Breast epithelium (tissue), 4 donors: ENCODE measurements at places on chromosomes 16 and 17. TPM values are rescaled to one million over a fixed set of nuclear protein-coding genes. Genes with fewer than 3 reads are reported as not detected.

- no peaks in the 10 kb centered on the region for H3K4me1 ChIP-seq
- no peaks in the 10 kb centered on the region for H3K36me3 ChIP-seq
- H3K4me3 ChIP-seq, result no peak overlapping the region
- no peak for DNase-seq
Observed at GRCh38 chr16:48963901-48964615, 317.6 kb downstream of the CBLN1 start.

DNA sequence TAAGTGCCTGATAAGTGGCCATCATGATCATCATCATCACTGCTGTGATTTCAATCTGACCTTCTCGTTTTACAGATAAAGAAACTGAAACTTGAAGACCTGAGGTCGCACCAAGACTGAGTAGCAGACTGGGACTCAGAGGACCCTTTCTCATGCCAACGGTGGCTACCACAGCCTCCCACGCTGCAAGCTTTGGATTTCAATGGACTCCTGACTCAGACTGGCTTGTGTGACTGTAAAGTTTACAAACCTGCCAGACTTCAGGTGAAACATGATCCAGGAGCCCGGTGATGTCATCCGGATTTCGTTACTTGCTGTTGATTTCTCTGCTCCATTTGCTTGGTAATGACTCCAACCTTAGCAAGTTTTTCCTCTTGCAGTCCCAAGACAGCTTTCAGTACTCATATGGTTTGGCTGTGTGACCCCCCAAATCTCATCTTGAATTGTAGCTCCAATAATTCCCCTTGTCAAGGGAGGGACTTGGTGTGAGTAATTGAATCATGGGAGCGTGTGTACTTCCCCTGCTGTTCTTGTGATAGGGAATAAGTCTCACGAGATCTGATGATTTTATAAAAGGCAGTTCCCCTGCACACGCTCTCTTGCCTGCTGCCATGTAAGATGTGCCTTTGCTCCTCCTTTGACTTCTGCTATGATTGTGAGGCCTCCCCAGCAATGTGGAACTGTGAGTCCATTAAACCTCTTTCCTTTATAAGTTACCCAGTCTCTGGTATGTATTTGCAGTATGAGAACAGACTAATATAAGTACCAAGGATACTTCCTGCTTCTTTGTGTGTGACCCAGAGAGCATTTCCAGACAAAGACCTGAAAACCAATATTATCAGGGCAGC is 26.7 kb upstream of the IRX6 start:
- H3K27ac ChIP-seq, result no peak overlapping the region
- H3K4me1 ChIP-seq, result no peaks in the 10 kb centered on the region
- no peak for DNase-seq
- peaks cover 4% of the 10 kb centered on the region for H3K27me3 ChIP-seq
- no peaks in the 10 kb centered on the region for H3K36me3 ChIP-seq
- H3K4me3 ChIP-seq, result no peak overlapping the region

GRCh38 chr16:89736554-89736953 is 15.2 kb downstream of the ZNF276 start:
- no peak overlapping the region for H3K4me3 ChIP-seq
- no peak for DNase-seq
- H3K36me3 ChIP-seq, result peaks cover 21% of the 10 kb centered on the region
- H3K27ac ChIP-seq, result no peak overlapping the region
- H3K27me3 ChIP-seq, result no peaks in the 10 kb centered on the region

GRCh38 chr16:10965440-10966061 is 21.2 kb downstream of the CLEC16A start:
- no peak overlapping the region for H3K4me3 ChIP-seq
- H3K27me3 ChIP-seq, result no peaks in the 10 kb centered on the region
- H3K27ac ChIP-seq, result no peak overlapping the region
- H3K36me3 ChIP-seq, result no peaks in the 10 kb centered on the region

GRCh38 chr16:17474572-17474971 is 3.8 kb upstream of the XYLT1 start:
- no peaks in the 10 kb centered on the region for H3K4me1 ChIP-seq
- no peak for DNase-seq
- H3K36me3 ChIP-seq, result no peaks in the 10 kb centered on the region
- no peak overlapping the region for H3K4me3 ChIP-seq
- no peak overlapping the region for H3K27ac ChIP-seq
- no peaks in the 10 kb centered on the region for H3K27me3 ChIP-seq

DNA sequence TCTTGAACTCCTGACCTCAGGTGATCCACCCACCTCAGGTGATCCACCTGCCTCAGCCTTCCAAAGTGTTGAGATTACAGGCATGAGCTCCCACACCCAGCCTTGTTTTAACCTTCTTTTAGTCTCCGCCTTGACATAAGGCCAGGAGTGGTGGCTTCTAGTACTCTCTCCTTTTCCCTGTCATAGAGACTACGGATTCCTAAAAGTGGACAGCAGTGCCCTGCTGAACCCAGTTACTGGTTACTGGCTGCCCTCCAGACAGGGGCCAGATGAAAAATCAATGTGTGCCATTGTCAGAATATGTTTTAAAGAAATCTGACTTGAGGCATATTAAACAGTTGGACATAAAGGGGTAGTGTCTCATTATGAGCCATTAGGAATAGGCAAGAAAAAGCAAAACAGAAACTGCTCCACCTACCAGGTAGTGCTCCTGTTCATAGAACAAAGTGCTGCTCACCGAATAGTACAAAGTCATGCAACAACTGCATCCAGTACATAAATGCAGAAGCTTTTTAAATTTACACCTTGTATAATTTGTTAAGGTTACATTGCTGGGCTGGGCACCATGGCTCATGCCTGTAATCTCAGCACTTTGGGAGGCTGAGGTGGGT is 32.1 kb downstream of the TRIM25 start:
- no peaks in the 10 kb centered on the region for H3K27me3 ChIP-seq
- H3K36me3 ChIP-seq, result no peaks in the 10 kb centered on the region
- no peak overlapping the region for H3K27ac ChIP-seq
- no peak overlapping the region for H3K4me3 ChIP-seq
- DNase-seq, result no peak
- H3K4me1 ChIP-seq, result no peaks in the 10 kb centered on the region

DNA sequence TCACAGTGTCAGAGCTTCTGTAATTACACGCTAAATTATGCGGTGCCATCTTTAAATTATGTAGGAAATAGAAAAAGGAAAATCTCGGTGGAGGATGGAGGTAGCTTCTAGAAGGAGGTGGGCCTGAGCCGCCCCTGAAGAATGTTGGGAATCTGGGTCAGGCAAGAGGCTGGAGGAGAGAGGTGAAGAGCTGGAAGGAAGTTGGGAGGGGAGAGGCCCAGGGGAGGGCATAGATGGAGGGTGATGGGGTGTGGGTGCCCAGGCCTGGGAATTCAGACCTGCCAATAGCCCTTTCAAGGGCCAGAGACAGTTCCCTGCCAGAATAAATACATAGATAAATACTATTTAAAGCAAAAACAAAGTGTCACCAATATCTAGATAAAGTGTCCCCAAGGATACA is 415.0 kb upstream of the HSBP1 start:
- DNase-seq, result no peak
- no peaks in the 10 kb centered on the region for H3K36me3 ChIP-seq
- no peaks in the 10 kb centered on the region for H3K4me1 ChIP-seq
- H3K4me3 ChIP-seq, result no peak overlapping the region

GRCh38 chr17:14143688-14144087 is 74.4 kb downstream of the COX10 start:
- H3K36me3 ChIP-seq, result no peaks in the 10 kb centered on the region
- DNase-seq, result no peak
- H3K27ac ChIP-seq, result no peak overlapping the region
- no peaks in the 10 kb centered on the region for H3K27me3 ChIP-seq
- H3K4me3 ChIP-seq, result no peak overlapping the region

- H3K27ac ChIP-seq, result peak overlapping the region; percentile 86
- H3K4me3 ChIP-seq, result peak overlapping the region; percentile 90
- no peak for DNase-seq
- peaks cover 10% of the 10 kb centered on the region for H3K4me1 ChIP-seq
- no peaks in the 10 kb centered on the region for H3K27me3 ChIP-seq
- H3K36me3 ChIP-seq, result no peaks in the 10 kb centered on the region
Observed at GRCh38 chr16:29926711-29927052, 656 bp upstream of the KCTD13 start.

DNA sequence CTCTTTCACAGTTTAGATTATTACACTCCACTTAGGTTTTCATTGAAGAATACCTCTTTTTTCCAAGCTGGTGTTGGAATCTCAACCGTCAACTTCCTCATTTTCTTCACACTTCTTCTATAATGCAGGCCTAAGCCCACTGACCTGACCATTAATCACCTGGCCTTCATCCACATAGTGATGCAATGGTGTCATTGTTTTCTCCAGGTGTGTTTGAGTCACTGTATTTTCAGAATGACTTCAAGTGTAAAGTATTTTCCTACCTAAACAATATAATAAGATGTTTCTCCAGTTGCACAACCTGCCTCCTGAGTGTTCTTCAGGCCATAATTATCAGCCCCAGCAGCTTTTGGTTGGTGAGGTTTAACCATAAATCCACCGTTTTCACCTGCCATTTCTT is 1675.1 kb downstream of the TP53TG3F start:
- H3K4me1 ChIP-seq, result no peaks in the 10 kb centered on the region
- no peak for DNase-seq
- no peak overlapping the region for H3K4me3 ChIP-seq
- H3K27ac ChIP-seq, result no peak overlapping the region

DNA sequence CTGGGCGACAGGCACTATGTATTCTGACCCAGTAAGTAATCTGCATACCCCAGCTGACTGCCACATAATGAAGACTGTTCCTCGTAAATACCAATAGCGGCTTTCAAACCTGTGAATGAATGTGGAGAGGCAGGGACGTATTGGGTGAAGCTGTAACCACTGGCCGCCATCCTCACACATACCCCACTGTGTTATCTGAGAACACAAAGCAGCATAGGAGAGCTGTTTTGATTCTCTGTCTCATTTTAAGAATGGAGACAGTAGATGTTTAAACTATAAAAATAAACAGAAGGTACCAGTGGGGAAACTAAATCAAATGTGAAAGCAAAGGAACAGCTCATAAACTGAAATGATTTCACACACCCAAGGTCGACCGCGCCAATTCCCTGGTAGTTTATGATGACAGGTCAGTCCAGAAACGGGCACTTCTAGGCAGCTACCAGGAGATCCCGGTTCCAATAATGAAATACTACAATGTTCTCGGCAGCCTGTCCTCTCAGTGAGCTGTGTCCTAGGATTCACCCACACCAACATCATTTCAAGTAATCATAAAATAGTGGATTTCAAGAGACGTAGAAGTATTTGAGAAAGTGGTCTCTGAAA is 109.7 kb downstream of the ADCY9 start:
- H3K27me3 ChIP-seq, result no peaks in the 10 kb centered on the region
- H3K4me3 ChIP-seq, result no peak overlapping the region
- no peak overlapping the region for H3K27ac ChIP-seq

DNA sequence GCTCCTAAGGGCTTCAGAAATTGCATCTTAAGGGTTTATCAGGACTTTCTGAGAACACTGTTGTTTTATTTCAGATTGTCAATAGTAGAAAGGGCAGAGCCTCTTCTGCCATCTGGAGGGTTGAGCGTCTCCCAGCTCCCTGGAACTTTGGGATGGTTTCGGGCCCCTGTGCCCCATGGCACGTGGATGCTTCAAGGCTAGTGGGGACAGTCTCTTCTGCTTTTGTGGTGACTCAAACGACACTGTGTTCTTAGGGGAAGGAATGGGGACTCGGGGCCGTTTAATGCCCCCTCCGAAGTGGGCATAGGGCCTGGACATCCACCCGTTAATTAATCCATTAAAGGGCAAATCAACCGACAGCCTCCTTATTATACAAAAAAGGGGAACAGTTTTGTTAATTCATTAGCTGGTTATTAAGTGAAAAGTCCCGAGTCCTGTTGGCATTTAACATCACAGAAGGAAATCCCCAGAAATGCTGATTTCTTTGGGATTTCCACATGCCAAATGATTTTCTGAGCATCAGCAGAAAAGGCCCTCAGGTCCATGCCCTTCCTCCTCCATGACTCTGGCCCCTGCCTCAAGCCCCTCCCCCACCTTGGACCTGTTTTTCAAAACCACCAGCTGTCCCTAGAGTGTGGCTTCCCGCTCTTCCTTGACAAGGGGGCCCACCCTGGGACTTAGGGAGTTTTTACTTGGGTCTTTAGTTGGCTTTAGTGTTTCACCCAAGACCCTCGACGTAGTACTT is 68.7 kb downstream of the ARSG start:
- H3K27ac ChIP-seq, result no peak overlapping the region
- no peaks in the 10 kb centered on the region for H3K4me1 ChIP-seq
- H3K36me3 ChIP-seq, result no peaks in the 10 kb centered on the region
- H3K4me3 ChIP-seq, result no peak overlapping the region
- no peak for DNase-seq

DNA sequence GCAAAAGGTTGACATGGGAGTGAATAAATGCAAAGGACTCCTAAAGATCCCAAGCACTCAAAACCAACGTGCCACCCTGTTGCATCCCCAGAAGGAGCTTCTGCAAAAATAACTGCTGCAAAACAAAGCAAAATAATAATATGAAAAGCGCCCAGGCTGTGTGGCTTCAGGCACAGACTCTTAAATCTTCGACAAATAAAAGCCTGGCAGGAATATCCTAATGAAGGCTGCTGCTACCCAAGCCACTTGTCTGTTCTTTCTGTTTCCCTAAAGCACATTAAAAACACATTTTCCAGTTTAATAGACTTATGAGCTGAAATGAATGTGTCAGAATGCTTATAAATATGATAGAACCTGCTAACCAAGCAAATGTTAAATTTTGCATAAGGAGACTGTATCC is 154.0 kb downstream of the SLC39A11 start:
- H3K27me3 ChIP-seq, result no peaks in the 10 kb centered on the region
- no peaks in the 10 kb centered on the region for H3K36me3 ChIP-seq
- no peak overlapping the region for H3K4me3 ChIP-seq
- no peak for DNase-seq
- H3K27ac ChIP-seq, result no peak overlapping the region

GRCh38 chr16:81863630-81864352 is 84.7 kb downstream of the PLCG2 start:
- H3K36me3 ChIP-seq, result no peaks in the 10 kb centered on the region
- no peaks in the 10 kb centered on the region for H3K4me1 ChIP-seq
- no peak for DNase-seq
- H3K27me3 ChIP-seq, result no peaks in the 10 kb centered on the region

GRCh38 chr17:79322211-79323123 is 247.8 kb downstream of the ENGASE start:
- H3K27ac ChIP-seq, result no peak overlapping the region
- no peak for DNase-seq
- H3K27me3 ChIP-seq, result peaks cover 75% of the 10 kb centered on the region
- no peaks in the 10 kb centered on the region for H3K4me1 ChIP-seq
- no peaks in the 10 kb centered on the region for H3K36me3 ChIP-seq
- no peak overlapping the region for H3K4me3 ChIP-seq

DNA sequence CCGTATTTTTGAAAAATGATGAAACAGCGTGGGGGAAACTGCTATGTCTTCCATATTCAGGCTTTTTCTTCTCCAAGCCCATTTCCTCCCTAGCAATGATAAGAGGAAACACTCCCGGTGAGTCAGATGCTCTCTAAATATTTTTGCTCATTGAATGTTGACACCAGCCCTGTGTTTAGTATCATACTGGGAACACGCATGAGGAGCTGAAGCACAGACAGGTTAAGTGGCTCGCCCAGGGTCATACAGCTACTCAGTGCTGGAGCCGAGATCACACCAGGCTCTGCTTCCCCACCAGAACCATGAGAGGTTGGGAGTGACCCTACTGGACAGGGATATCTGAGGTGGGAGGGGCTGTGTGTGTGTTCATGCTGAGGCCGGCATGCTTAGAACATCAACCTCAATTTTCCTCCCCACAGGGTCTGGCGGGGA is 37.8 kb upstream of the ADGRG1 start:
- no peak overlapping the region for H3K4me3 ChIP-seq
- H3K27me3 ChIP-seq, result no peaks in the 10 kb centered on the region
- peak overlapping the region; percentile 63 for H3K27ac ChIP-seq
- no peak for DNase-seq
- no peaks in the 10 kb centered on the region for H3K36me3 ChIP-seq

RGS11 gene
- 3.1 TPM for total RNA-seq

CDRT15 gene
- not detected for total RNA-seq

SOST gene
- not detected for total RNA-seq

CCT6B gene
- 4.8 TPM for total RNA-seq

PDILT gene
- total RNA-seq, result not detected

ABCA6 gene
- total RNA-seq, result 198 TPM

TPSG1 gene
- total RNA-seq, result 1.8 TPM
